ENCODE measurements at places on chromosomes 4 and X.

- no peak for DNase-seq
These were observed 60.2 kb upstream of the HPGD start for GRCh38 chr4:174582463-174582862.

DNA sequence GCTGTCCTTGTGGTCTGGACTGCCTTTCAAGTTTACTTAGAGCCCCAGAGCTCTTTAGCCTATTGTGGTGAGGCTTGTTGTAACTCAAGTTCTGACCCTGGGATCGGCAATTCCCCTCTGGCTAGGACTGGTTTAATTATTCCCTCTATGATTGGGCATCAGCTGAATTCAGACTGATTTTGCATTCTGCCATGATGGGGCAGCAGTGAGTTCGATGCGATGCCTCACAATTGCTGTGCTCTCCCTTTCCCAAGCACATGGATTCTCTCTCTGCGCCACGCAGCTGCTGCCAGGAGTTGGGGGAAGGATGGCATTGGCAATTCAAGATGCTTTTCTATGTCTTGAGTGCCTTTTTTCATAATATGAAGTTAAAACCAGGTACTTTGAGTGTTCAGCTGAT is 327.8 kb upstream of the CXorf51B start:
- no peak for DNase-seq

- DNase-seq: no peak
These were observed 67.2 kb downstream of the TBC1D9 start for GRCh38 chr4:140688711-140689598.

GRCh38 chr4:141140391-141141200 is 7.3 kb upstream of the RNF150 start:
- DNase-seq: no peak

DNA sequence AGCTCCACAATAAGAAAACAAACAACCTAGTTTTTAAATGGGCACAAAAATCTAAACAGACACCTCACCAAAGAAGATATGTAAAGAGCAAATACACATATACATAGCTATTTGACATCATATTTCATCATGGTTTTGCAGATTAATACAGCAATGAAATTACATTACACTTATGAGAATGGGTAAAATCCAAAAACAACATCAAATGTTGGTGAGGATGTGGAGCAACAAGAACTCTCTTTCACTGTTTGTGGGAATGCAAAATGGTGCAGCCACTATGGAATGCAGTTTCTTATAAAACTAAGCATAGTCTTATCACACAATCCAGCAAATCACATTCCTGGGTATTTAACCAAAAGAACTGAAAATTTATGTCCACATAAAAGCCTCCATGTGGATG is 25.0 kb downstream of the TLR6 start:
- no peak for DNase-seq

DNA sequence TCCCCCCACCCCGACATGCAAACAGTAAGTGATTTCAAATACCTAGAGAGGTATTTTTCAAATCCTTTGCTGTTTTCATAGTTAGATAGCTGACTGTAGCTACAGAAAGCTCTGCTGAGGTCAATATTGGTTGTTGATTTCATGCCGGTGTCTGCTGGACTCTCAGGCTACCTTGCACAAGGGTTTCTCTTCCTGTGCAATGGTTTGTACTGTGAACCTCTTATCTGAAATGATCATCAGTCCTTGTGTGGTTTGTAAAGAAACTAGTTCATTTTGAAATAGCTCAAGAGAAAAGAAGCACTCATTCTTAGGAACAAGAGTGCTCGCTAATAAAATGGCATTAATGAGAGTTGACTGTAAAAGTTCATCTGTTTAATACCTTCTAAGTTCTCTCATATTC is 2.1 kb downstream of the MTM1 start:
- no peak for DNase-seq

- no peak for DNase-seq
These were observed 168.6 kb upstream of the KLF3 start for GRCh38 chr4:38495446-38495845.

- no peak for DNase-seq
These were observed 74.1 kb downstream of the EVC start for GRCh38 chr4:5784960-5785611.

- DNase-seq: no peak
These were observed 230.3 kb downstream of the UNC5C start for GRCh38 chr4:95318483-95318882.

- DNase-seq: no peak
These were observed 153.1 kb downstream of the GC start for GRCh38 chr4:71630803-71631202.

GRCh38 chr4:140849526-140849925 is 93.3 kb upstream of the TBC1D9 start:
- DNase-seq: no peak

GRCh38 chrX:9279234-9279544 is 185.7 kb upstream of the TBL1X start:
- DNase-seq: no peak

- DNase-seq: no peak
These were observed 82.8 kb downstream of the LNX1 start for GRCh38 chr4:53508446-53508845.

All from T-helper 22 cell (primary cell).